ENCODE measurements at places on chromosomes 3 and 15.

DNA sequence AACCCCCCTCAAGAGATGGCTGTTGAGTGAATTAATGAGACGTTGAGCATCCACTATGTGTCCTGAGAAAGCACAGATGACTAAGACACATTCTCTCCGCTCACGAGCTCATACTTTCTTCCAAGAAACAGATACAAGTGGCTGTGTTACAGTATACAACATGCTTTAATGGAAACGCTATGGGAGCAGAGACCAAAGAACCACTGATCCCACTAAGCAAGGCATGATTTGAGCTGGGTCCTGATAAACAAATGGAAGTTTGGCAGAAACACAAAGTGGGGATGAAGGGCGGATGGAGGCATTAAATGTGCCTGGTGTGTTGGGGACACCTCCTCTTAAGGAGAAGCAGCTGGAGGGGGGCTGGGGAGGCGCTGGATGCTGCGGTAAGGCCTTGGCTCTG lies 129.4 kb downstream of the UACA start:
- no peak for DNase-seq

DNA sequence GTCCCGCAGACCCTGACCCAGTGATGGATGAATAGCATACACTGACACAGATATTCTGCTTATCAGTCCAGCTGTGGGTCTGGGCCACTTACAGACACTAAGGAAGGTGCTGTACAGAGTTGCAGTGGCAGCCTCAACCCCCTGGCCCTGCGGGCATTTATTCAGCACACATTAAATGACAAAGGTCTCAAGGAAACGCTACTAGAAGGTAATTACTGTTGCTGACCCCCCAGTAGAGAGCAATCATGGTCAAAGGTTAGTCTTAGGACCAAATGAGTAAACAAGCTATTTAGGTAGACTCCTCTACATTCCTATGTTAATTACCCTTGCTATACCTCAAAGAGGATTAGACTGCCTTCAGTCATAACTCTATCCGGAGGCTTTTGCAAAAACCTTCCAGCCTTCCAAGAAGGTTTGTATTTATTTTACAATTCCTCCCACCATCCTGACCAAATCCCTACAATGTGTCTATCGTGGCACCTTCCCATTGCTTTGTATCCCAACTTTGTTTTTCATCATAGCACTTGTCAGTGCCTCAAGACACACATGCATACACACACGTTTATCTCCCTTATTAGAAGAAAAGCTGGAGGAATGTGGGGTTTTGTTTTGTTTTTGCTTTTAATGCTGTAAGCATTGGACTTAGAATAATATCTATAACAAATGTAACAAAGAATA lies 227.9 kb downstream of the PYDC2 start:
- DNase-seq = no peak

DNA sequence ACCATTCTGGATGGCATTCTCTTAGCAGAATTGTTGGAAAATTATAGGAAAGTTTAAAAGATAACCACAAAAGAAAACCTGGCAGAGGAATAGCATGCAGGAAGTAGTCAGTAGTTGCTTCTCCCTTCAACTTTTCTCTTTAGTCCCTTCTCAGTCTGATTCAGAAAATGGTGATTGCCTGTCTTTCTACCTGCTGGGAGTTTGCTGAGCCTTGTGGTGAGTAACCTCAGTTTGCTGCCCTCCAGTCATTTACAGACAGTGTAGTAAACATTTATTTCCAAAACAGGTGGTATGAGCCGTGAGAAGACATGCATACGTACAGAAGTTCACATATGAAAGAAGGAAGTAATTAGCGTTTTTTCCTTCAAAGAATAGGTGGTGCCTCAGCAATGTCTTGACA lies 224.7 kb upstream of the POU1F1 start:
- DNase-seq = no peak

GRCh38 chr15:64038878-64039610 lies 7.2 kb downstream of the DAPK2 start:
- DNase-seq = no peak

GRCh38 chr3:148694116-148694515 lies 3.6 kb upstream of the AGTR1 start:
- no peak for DNase-seq

DNA sequence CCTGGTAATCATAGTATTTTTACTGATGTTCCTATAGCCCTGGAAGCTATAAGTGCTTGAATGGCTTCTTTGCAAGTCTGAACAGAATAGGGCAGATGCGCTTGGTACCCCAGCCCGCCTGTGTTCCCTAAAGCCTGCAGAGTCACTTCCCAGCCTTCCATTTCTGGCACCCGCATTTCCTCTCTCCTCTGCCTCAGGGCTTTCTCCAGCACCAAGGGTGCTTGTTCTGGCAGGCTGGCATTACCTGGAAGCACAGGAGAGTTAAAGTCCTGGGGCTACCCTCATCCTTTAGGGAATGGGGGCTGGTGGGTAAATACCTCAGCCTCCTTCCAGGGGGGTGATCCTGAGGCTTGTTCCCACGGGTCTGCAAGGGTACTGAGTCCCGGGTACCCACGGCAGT lies 7.4 kb upstream of the CHRNA3 start:
- no peak for DNase-seq

- DNase-seq = no peak
Measured at GRCh38 chr15:46701346-46701745, 1016.0 kb upstream of the SEMA6D start.

DNA sequence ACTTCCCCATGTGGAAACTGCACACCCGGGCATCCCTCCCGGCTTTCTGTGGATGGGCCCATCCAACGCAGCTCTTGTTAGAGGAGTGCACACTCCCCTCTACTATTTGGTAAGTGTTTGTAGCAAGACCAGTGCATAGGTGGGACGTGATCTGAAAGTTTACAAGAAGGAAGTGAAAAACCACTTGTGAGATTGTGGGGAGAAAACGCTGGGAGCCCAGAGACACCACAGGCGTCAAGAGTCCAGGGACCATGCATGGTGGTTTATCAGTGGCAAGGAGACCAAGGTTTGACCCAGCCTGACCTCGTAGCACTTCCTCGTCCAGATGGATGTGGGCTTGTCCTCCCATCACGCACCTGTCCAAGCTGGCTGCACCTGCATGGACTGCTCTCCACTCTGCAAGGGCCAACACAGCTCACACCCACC lies 51.6 kb downstream of the ATP10A start:
- DNase-seq = no peak

DNA sequence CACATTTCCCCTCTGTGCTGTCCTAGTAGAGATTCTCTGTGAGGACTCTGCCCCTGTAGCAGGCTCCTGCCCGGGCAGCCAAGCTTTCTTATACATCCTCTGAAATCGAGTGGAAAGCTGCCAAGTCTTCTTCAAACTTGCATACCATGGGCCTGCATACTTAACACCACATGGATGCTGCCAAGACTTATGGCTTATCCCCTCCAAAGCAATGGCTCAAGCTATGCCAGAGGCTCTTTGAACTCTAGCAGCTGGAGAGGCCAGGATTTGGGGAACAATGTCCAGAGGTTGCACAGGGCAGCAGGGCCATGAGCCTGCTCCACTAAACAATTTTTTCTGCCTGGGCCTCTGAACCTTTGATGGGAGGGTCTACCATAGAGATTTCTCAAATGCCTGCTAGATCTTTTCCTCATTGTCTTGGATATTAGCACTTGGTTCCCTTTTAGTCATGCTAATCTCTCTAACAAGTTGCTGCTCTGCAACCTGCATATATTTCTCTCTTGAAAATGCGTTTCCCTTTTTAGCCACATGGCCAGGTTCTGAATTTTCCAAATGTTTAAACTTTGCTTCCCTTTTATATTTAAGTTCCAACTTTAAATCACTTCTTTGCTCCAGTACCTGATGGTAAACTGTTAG lies 6.1 kb upstream of the PLSCR4 start:
- no peak for DNase-seq

DNA sequence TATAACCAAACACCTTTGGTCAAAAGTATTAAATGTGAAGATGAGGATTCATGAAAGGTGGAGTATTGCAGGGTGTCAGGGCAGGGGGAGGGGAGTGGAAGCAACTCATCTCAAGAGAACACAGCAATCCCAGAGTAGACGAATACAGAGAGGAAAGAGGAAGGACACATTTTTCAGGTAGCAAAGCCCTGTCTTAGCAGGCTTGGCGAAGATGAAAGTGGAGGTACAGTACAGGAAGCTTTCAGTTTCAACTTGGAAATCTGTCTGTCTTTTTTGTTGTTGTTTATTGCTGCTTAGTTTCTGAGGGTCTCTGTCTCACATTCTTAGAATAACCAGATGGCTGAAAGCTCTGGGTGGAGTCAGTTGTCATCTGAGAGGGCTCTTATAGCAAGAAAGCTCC lies 80.8 kb upstream of the GPR149 start:
- DNase-seq = no peak

GRCh38 chr3:11146773-11147660 lies 7.3 kb upstream of the HRH1 start:
- DNase-seq = no peak

GRCh38 chr3:149850787-149851584 lies 38.0 kb downstream of the RNF13 start:
- DNase-seq = no peak

Measured in NCI-H1694 (cell line).